ENCODE measurements at places on chromosomes 11 and 22. TPM values are rescaled to one million over a fixed set of nuclear protein-coding genes. Genes with fewer than 3 reads are reported as not detected.

- DNase-seq: no peak
Observed at GRCh38 chr11:119673759-119674336, 55.2 kb downstream of the NECTIN1 start.

MS4A6A gene
- polyA plus RNA-seq: 31.4 TPM

DNA sequence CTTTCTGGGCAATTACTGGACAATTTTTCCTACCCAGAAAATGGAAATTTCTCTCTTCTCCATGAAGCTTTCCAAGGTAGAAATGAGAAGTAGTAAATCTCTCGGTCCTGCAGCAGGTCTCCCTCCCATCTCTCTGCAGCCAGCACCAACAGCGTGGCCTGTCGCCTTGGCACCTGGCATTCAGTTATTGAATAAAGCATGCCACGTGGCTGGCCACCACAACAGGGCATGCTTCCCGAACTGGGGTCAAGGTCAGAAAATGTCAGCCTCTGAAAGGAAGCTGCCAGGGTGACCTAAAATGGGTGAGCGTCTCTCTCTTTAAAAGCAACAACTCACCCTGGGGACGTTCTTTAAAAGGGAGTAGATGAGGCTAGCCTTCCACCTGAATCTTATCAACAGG is 14.0 kb downstream of the CACNG2 start:
- no peak for DNase-seq

DNA sequence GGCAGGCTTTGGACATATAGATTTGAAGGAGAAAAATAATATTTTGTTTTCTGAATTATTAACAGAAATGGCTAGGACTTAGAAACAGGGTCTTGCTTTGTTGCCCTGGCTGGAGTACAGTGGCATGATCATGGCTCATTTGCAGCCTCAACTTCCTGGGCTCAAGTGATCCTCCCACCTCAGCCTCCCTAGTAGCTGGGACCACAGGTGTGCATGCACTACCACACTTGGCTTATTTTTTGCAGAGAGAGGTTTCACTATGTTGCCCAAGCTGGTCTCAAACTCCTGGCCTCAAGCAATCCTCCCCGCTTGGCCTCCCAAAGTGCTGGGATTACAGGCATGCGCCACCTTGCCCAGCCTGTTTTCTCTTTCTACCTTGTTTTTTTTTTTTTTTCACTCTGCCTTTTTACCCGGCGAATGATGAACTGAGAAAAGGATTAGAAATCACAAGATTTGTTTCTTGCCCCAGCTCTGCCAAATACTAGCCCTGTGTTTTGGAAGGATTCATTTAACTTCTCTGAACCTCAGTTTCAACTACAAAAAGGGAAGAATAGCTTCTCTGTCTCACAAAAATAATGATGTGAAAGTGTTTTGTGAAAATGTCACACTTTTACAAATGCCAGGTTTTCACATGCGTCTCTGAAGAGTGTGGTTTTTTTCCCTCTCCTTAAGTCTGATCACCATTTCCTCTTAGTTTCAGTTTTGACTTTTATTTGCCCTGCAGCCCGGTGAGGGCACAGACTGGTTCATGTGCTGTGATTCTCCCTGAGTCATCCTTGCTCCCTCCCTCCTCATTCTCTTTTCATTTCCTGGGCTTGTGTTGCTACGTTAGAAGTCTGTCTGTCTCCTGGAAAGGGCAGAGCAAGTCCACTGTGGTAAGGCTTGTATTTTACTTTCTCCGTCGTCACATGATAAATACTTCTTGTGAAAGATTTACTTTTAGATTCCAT is 67.7 kb downstream of the BCL2L13 start:
- DNase-seq: peak; percentile 28

RASL10A gene
- 1.7 TPM for polyA plus RNA-seq

DNA sequence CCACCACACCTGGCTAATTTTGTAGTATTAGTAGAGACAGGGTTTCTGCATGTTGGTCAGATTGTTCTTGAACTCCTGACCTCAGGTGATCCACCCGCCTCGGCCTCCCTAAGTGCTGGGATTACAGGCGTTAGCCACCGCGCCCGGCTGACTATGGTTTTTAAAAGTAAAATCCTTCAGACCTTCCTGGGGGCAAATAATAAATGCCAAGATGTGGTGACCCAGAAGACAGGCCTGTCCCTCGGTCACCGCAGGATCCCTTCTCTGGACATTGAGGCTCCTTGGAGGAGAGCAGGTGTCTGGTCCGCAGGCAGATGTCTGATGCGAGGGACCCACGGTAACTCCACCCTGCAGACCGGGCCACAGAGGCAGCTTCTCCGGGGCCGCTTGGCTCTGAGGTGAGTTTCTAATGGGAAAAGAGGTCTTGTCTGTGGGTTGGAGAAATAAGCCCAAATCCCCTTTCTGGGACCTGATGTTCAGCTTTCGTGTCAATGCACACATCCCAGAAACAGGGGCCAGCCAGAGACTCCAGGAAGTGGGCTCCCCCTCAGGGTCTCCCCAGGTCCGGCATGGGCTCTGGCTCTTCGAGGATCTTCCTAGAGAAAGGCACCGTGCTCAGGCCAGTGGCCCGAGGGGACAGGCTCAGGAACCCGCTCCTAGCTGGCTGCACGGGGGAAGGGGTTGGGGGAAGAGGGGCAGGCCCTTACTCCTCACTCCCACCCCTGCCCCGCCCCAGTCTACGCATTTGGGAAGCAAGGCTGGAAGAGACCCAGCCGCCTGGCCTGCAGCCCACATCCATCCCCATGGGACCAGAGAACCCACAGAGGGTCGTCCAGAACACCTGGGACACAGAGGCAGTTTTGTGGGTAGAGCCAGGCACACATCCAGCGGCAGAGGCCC is 100.6 kb downstream of the WNT7B start:
- DNase-seq: no peak

DNA sequence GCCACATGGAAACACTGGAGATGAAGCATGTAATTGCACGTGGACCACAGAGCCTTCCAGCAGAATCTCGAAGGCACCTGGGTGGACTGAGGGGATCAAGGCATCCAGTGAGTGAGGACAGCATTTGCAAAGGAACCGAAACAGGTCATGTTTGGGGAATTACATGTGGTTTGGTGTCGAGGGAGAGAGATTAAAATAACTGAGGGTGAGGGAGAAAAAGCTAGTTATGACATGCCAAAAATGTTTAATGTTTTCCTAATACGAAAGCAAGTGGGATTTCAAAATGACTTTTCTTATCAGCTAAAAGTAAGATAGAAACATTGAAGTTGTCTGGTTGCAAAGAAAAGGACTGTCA is 157.1 kb downstream of the BLID start:
- peak; percentile 19 for DNase-seq

FAM180B gene
- polyA plus RNA-seq: 3.0 TPM

CSNK2A3 gene
- 1.4 TPM for polyA plus RNA-seq

KRTAP5-11 gene
- polyA plus RNA-seq: not detected

POU2AF2 gene
- not detected for polyA plus RNA-seq

DNA sequence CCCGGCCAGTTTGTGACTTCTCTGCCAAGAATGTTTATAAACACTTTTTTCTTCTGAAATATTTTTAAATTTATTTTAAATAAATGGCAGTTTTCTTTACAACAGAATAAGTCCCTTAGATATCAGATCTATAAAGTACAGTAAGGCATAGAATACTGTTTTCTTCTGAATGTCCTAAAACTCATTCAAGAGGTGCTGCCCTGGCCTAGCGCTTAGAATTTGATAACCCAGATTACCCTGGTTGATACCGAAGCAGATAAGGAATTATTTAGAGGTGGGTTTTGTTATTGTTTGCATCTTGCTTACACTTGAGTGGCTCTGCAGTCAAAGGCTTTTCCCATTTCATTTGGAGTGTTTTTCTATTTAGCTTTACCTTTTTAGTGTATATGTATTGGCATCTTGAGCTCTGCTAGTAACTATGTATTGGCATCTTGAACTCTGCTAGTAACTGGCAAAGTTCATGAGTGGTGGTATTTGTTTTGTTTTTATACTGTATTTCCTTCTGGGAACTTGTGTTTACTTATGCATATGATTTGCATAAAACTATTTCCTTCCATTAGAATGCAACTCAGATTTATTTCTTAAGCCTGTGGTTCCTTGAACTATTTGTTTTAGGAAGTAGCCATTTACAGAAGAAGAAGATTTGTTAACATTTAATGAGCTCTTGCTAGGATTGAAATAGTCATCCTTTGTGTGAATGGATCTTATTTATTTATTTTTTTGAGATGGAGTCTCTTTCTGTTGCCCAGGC is 1.2 kb downstream of the ACAD8 start:
- DNase-seq: no peak

- no peak for DNase-seq
Observed at GRCh38 chr22:47976219-47976618, 1213.8 kb downstream of the TBC1D22A start.

- no peak for DNase-seq
Observed at GRCh38 chr11:94653561-94653960, 86.4 kb downstream of the PIWIL4 start.
